ENCODE measurements at places on chromosomes 5 and 9.
A peak's percentile ranks its signal among the peaks of the same experiment; 100 is the strongest.

GRCh38 chr9:130955947-130956621 is 17.0 kb upstream of the FIBCD1 start:
- DNase-seq: no peak

- no peak for DNase-seq
These were observed 14.3 kb downstream of the CD180 start for GRCh38 chr5:67182301-67182790.

DNA sequence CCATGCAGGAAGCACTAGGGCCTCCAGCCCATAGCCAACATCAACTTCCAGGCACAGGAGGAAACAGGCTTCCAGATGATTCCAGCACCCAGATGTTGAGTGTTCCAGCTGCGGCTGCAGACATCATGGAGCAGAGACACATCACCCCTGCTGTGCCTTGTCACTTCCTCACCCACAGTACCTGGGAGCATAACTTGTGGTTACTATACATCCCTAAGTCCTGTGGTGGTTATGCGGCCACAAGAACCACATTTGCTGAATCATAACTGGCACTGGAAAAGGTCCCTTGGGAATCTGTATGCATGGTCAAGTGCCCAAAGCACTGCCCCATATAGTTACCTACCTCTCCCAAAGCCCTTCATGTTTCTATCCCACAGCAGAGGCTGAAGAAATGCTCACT is 56.6 kb downstream of the WHRN start:
- DNase-seq: no peak

DNA sequence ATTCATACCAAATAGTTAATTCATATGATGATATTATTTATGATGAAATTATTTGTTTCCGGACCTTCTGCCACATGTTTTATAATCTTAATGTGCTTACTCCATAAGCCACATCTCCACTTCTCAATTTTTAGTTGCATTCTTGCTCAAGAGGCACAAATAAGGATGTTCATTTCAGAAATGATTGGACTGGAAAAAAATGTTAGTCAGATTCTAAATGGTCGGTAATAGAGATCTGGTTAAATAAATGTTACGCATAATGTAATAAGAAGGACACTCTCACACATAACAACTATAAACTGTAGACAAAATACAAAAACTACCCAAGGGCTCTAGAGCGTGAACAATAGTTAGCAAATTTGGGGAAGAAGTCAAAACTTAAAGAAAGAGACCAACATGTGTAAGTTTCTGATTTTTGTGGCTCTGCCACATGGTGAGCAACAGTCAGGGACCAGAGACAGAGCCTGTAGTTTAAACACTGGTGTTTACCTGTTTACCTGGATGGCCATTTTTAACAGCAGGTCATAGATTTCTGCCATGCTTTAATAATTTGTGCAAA is 554.3 kb upstream of the CLINT1 start:
- no peak for DNase-seq

- no peak for DNase-seq
These were observed 86.0 kb downstream of the ZNF608 start for GRCh38 chr5:124660229-124661093.

- no peak for DNase-seq
These were observed 53.7 kb downstream of the TRIM36 start for GRCh38 chr5:115116001-115116400.

DNA sequence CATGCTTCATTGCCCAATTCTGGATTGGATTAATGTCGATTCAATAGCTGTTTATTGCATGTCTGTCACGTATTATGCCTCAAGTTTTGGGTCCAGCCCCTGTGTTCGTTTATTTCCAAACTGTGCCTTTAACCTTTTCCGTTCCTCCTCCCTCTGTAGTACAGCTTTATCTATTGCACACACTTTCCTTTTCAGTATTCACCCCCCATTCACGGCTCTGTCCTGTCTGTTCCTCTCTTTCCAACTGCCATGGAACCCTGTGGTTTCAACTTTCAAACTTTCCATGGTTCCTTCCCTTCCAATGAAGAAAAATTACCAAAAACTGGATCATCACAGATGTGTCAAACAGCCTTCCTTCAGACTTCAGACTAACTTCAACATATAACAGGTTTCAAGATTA is 17.1 kb downstream of the SMARCA2 start:
- DNase-seq: no peak

DNA sequence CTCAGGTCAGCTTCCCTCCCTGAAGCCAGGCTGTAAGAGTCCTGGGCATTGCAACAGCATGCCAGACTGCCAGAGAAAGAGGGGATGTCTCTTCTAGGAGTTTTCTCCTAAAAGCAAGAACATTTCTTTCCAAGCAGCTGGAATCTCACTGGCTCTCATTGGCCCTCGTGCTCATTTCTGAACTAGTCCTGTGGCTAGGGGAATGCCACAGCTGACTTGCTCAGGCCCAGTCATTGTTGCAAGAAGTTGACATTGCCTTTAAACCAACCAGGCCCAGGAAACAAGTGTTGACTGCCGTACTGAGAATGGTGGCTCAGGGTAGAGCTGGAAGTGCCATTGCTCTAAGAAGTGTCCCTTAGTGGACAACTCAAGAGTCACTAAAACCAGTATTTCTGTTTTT is 15.0 kb upstream of the CEP120 start:
- DNase-seq: no peak

DNA sequence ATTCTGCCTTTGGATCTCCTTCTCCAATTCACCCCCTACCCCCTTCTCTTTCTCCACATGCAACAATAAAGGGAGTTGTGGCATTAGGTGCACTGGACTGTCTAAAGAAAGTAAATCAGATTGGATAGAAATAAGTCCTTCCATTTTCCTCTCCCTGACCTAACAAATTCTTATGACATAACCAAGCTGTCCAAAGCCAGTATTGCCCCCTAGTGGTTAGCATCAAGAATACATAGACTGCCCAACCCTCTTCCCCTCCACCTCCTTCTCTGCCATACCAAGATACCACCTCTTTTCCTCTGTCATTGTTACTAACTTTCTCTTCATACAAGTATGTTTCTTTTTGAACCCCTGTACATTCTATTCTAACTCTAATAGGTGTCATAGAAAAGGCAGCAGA is 45.7 kb downstream of the PPARGC1B start:
- peak; percentile 41 for DNase-seq

- no peak for DNase-seq
These were observed 197.9 kb upstream of the ANKH start for GRCh38 chr5:15069407-15069905.

- no peak for DNase-seq
These were observed 119.0 kb upstream of the PPP1R26 start for GRCh38 chr9:135360617-135361016.

DNA sequence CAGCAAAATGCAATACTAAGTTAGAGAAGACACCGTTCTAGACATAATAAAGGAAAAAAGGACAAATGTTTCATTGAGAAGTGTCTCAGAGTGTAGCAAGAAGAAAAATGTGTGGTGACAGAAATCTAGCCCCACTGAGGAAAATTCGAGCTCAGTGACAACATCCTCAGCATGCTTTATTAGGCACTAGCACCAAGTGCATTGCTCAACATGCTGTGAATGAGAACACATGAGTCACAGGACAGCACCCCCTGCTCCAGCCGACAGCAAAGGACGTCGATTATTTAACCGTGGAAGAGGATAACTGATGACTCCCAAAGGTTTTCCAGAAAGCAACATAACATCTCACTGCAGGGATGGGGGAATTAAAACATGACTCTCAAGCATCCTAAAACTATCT is 182.7 kb downstream of the GNAQ start:
- no peak for DNase-seq

- no peak for DNase-seq
These were observed 25.6 kb upstream of the CAST start for GRCh38 chr5:96636594-96636993.

- DNase-seq: no peak
These were observed 133.9 kb downstream of the MUSK start for GRCh38 chr9:110802416-110803035.

DNA sequence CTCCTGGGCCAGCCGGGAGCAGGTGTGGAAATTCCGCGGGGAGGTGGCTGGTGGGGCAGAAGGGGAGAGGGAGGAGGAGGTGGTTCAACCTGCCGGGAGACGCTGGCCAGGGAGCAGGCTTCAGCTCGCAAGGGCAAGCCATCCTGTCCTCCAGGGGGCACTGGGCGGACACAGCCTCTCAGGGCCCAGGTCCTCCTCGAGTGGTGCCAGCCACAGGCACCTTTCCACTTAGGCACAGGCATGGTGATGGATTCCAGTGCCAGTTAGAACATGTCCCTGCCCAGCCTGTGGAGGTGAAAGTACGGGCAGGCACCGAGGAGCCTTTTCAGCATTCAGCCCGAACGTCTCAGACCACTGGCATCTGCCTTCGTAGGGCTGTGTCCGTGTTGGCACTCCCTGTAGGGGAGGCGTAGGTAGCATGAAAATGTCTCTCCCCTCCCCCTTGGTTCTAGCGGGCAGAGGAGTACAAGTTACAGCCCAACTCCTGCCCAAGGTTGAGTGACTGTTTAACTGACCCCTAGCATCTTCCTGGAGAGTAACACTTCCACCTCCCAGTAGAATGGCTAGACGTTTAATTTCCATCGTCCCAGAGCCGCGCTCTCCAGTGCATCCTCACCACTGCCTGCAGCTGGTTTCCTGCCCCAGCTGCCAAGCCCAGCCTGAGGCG is 48.9 kb downstream of the DAB2IP start:
- DNase-seq: no peak

DNA sequence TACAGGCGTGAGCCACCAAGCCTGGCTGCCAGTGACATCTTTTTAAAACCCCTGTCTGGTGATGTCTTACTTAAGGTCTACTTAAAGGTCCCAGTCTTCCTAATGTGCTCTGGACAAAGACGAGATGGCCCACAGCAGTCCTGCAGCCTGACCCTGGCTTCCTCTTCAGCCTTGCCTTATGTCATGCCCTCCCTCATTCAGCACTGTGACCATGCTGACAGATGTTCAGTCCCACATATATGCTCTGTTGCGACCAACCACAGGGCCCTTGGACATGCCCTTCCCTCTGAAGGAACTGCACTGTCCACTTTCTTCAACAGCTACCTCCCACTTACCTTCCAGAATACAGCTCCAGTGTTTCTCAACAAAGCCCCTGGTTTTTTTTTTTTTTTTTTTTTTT is 172.8 kb upstream of the PANK3 start:
- DNase-seq: no peak

GRCh38 chr9:120403543-120403856 is 176.5 kb downstream of the CDK5RAP2 start:
- DNase-seq: no peak

DNA sequence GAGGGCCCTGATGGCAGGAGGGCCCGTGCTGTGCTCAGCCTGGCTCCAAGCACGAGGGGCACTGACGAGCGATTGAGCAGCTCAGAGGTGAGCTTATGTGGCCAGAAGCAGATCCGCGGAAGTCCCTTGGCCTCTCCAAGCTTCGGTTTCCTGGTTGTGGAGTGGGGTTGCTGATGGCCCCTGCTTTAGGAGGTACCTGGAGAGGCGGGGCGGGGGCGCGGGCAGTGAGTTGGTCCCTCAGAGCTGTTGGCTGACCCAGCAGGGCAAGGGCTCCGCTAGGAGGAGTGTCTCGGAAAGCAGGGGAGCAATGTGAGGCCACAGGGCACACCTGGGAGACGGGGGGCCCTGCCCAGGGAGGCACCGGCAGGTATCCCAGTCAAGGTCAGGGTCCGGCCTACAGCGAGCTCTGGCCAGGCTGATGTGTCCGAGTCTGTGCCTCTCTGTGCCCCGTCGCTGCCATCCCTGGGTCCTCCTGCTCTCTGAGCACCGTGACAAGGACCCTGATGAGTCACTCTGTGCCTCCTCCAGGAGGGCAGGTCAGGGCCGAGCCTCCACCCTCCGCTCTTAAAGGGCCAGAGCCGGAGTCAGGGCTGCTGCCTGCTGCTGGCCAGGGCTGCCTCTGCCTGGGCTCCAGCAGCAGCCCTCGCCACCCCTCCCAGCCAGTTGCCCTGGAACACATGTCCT is 14.8 kb downstream of the NCS1 start:
- no peak for DNase-seq

GRCh38 chr9:125296843-125297372 is 35.3 kb downstream of the GAPVD1 start:
- DNase-seq: no peak

DNA sequence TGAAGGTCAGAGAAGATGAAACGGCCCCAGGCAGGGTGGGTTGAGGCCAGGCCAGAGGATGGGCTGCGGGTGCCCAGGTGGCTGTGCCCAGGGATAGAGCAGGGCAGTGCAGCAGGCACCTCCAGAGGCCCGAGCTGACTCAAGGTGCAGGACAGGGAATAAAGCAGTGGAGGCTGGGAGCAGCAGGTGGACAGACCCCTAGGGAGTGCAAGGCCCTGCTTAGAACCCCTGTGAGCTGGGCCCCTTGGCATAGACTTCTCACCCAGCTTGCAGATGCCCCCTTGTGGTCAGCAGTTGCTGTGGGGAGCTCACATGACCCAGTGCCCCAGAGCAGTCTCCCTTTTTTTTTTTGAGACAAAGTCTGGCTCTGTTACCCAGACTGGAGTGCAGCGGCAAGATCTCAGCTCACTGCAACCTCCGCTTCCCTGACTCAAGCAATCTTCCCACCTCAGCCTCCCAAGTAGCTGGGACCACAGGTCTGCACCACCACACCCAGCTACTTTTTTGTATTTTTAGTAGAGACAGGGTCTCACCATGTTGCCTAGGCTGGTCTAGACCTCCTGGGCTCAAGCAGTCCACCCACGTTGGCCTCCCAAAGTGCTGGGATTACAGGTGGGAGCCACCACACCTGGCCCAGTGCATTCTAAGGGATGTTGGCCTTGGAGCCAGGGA is 118.8 kb downstream of the WNK2 start:
- DNase-seq: peak; percentile 67

DNA sequence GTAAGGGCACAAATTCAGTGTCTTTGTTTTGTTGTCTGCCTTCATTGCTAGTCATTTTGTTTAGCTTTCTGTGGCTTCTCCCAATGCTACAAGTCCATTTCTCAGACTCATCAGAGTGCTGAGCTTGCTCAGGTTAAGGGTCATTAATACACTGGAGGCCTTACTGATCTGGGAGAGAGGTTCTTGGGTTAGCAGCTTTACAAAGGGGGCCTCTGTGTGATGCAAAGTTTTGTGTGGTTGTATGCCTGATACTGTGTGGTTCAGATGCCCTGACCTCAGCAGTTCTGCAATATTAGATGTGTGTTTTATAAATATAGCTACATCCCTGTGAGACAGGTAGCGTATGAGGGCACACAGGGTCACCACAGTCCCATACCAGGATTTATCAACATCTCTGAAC is 34.8 kb upstream of the SMARCA2 start:
- DNase-seq: no peak

- DNase-seq: no peak
These were observed 73.3 kb downstream of the FCHO2 start for GRCh38 chr5:73028991-73029595.

GRCh38 chr9:107174441-107174840 is 108.6 kb upstream of the RAD23B start:
- no peak for DNase-seq

- DNase-seq: no peak
These were observed 13.8 kb downstream of the BARHL1 start for GRCh38 chr9:132596200-132596599.

GRCh38 chr5:45411971-45412612 is 284.1 kb downstream of the HCN1 start:
- no peak for DNase-seq
